Nephron progenitor cell (in vitro differentiated cells): ENCODE measurements at places on chromosomes 7 and 10.
A peak's percentile ranks its signal among the peaks of the same experiment; 100 is the strongest.

DNA sequence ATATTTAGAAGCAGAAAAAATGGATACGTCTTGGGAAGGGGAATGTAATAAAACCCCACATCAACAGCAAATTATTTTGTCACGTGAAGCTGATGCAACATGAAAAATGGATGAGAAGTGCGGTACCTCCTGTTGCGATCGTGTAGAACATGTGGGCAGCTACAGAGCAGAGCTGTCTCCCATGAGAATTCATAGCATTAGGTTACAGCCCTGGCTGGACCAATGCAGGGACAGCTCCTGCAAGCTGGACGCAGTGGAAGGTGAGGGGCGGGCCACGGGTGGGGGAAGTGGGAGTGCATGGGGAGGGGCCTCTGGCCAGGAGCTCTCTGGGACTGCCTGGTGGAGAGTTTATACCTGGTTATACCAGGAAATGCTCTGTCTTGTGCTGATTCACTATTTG lies 120.3 kb downstream of the GATA3 start:
- peak; percentile 65 for DNase-seq

DNA sequence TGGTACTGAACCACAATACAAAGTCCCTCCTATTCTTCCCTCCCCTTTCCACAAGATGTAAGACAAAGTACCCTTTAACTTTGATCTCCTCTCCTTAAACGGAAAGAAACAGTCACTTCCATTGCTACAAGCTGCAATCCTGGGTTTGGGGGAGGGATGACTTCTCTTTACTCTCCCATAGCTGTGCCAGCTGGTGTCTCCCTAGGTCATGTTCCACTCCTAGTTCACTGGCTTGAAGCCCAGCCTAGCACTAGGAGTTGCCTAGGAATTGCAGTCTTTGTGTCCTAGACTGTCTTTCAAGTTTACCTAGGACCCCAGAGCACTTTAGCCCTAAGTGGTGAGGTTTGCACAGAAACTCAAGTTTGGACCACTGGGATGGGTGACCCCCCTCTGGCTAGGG lies 311.1 kb downstream of the HPSE2 start:
- DNase-seq, result no peak

DNA sequence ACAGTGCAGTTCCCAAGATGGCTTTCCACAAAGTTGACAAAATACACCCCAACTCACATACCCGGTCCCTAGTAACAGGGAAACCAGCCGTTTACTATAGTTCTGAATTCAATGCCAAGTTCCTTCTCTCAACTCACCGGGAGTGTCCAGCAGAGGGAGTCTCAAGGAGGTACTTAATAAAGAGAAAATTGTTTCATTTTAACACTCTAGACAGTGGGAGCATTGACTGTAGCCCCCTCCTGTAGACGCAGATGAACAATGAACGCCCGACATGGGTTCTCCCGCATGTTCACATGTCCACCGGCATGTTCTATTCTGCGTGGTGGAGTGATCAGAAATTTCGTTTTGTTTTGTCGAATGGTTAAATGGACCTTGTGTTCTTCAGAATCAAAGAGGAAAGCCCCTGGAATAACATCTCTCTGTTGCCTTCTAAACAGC lies 1.9 kb downstream of the HIPK2 start:
- DNase-seq, result peak; percentile 59

- DNase-seq, result no peak
Measured at GRCh38 chr10:126301701-126302475, 86.4 kb downstream of the ADAM12 start.
